ENCODE measurements at places on chromosomes 6 and 20.

GRCh38 chr20:33910056-33910455 lies 83.7 kb upstream of the RALY start:
- DNase-seq: no peak

DNA sequence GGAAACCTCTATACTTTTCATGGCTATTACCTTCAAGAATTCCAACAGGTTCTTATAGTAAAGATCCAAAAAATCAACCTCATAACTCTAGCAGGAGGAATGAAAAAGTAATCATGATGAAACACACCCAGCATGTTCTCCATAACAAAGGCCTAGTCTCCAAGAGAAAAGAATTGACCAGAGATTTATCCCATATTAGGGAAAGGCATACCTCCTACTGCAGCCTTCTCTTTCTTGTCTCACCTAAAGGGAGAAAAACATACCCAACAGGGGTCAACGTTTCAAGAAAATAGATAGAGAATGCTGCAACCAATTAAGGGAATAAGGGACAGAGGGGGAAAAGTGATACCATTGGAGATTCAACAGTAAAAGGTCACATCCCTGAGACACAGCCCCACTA lies 262.5 kb downstream of the FRK start:
- no peak for DNase-seq

DNA sequence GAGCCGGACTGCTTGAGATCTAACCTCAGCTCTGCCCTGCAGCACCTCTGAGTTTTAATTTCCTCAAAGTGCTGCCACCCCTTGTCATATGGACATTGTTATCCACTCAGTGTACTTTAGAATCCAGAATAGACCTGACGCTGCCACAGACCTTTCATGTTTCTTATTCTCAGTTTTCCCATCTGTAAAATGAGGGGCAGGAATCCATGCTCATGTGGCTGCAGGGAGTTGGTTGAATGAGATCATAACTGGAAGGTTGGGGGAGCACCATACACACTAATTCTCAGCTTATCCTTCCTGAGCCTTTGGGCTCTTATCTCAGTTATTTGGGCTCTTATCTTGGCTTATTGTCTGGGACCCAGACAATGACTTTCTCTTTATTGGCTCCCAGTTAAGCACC lies 2.3 kb downstream of the PABPC1L start:
- no peak for DNase-seq

DNA sequence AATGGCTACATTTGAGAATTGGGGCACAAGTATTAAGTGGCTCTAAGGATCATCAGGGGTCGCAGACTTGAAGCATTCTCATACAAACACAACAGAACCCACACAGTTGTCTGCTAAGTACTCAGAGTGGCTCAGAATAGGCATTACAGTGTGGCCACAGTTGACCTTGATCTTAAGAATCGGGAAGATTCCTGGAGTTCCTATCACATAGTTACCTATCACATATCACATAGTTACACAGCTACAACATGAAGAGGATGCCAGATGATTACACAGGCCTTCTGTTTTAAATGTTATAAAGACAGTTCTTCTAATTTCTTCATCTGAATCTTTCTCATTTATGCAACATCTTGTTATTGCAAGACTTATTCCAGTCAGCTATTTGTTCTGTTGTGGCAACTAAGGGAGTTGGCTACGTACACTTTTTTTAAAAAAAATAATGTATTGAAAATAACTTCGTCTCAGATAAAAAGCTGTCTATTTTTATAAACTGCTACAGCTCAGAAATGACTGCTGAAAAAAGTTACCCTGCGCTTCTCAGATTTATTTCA lies 129.0 kb downstream of the REV3L start:
- no peak for DNase-seq
